ENCODE measurements at places on chromosomes 12 and 14.

- no peak for ATAC-seq
Observed at GRCh38 chr14:105767315-105767714, 240.9 kb downstream of the TMEM121 start.

- ATAC-seq, result no peak
Observed at GRCh38 chr14:59245809-59246295, 57.4 kb downstream of the DAAM1 start.

DNA sequence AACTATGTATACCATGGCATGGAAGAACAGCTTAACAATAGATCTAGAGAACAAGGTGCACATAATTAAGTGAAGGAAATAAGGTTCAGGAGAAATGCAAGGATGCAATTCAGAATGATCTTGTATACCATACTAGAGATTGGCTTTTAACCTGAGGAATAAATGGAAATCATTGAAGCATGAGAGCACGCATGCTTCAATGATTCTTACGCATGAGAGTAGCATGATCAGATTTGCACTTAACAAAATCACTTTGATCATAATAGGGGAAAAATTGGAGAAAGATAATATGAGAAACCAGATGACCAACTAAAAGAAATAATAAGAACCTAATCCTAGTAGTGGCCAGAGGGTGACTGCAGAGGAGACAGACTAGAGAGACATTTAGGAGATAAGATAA is 133.3 kb upstream of the FSCB start:
- ATAC-seq, result no peak

- ATAC-seq, result no peak
Observed at GRCh38 chr14:68959035-68959434, 20.1 kb downstream of the ACTN1 start.

DNA sequence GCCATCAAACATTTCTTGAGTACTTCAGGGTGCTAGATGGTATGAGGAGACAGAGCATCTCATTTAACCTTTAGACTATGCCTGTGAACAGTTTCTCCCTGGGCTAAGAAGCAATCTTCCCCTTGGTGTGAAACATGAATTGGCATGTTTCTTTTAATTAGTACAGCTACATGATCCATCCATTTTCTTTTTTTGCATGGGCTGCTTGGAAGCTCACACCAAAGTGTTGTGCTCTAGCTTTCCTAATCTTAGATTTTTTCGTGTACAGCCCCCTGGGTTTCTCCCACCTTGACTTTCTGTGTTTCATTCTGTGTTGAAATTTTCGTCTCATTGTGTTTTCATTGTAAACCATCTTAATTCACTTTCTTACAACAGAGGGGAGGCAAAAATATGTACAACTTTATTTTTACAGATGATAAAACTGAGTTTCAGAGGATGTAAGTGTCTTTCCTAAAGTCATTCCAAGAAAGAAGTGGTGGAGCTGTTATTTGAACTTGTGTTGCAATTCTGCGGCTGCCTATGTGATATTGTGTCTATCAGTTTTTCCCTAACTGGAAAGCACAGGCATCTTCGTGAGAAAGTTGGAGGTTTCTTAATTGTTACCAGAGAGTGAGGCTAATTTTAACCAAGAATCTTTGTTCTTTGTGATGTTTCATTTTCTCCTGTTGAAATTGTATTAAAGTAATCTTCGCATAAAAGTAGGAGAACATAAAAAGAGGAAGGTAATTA is 64.5 kb downstream of the DAAM1 start:
- no peak for ATAC-seq

GRCh38 chr12:67891596-67891995 is 97.7 kb upstream of the IFNG-AS1 start:
- ATAC-seq, result no peak

GRCh38 chr14:52434955-52435354 is 117.3 kb downstream of the TXNDC16 start:
- ATAC-seq, result no peak

DNA sequence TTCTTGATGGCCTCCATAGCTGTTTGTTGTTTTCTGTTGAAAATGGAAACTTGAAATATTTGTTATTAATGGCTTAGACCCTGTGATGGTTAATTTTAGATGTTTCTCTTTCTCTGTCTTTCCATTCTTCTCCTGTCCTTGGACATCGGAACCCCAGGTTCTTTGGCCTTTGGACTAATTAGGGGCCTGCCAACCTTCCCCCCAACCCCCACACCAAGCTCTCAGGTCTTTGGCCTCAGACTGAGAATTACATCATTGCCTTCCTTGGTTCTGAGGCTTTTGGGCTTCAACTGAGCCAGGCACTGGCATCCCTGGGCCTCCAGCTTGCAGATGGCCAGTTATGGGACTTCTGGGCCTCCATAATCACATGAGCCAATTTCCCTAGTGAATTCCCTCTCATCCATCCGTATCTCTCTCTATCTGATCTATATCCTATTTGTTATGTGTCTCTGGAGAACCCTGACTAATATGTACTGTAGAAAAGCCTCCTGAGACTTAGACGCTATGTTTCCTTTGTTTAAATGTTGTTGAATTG is 71.6 kb downstream of the FGD4 start:
- no peak for ATAC-seq

GRCh38 chr12:15541996-15542631 is 219.8 kb downstream of the PTPRO start:
- no peak for ATAC-seq

All from SK-N-SH treated with all-trans-retinoic acid at 6 μM for 48 hours (cell line).